ENCODE measurements at places on chromosomes 1 and 21.

DNA sequence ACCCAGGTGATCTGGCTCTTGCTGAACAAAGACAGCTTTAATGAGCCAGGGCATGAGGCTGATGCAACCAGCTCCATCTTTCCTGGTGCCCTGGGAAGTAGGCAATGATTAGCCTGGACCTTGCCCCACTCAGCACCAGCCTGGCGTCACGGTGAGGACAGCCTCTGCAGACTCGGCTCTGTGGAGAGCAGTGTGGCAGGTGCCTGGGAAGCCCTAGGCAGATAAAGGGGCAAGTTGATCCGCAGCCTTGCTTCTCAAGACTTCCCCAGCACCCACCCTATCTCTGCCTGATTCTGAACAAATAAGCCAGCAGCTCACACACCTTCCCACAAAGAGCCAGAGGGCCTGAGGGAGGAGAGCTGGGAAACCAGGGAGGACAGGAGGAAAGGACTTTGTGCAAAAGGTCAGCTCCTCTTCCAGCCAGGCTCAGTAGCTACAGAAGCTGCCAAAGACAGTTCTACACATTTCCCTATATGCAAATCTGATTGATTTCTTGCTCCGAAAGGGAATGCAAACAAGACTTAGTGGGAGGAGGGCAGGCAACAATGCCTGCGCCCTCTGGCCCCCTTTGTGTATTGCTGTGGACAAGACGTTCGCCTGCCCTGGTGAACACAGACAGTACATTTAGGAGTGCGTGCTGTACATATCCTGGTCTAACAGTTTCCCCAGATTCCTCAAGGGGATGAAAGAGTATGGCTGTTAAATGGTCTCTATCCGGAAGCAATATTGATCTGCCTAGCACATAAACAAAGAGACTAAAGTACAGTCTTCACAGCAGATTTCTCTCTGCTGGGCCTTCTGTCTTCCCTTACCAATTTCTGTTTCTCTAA is 63.8 kb downstream of the BCAR3 start:
- DNase-seq, result no peak

DNA sequence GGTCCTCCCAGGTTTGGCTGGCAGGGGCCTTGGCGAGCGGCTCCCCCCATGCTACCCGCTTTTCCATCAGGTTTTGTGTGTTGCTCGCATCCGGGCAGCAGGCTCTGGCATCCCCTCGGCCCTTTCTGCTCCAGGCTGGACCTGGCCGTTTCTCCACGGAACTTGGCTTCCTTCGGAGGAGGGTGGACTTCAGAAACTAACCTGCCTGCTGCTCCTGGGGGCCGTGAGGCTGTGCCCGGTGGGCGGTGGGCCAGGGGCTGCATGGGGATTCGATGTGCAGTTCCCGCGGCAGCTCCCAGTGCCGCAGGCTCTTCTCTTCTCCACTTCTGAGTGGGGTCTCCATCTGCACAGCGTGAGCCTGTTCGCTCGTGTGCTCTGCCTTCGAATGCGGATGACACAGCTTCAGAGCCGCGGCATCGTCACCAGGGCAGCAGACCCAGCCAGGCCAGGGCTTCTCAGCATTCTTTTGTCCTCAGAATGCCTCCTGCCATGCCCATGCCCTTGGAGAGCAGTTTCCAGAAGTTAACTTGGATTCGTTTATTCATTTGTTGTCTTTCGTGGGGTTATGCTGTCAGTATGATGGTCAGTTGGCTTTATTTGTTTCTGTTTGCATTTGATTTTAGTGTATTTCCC is 36.4 kb downstream of the PRKCZ start:
- no peak for DNase-seq

DNA sequence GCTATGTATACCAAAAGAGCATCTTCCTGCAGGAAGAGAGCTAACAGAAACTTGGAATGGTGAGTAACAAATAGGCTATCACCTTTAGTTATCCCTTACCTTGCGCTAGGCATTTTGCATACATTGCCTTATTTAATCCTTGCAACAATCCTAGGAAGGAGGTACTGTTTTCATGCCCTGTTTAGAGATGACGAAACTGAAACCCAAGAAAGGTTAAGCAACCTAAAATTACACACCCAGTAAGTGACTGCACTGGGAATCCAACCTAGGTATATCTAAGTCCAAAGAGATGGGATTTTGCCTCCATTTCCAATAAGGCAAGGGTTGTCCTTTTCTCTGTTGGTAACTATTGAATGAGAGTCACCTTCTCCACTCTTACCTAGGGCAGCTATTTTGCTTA is 144.5 kb downstream of the TM2D1 start:
- DNase-seq, result no peak

- no peak for DNase-seq
These were observed 245.8 kb downstream of the PLA2G4A start for GRCh38 chr1:187074445-187075048.

DNA sequence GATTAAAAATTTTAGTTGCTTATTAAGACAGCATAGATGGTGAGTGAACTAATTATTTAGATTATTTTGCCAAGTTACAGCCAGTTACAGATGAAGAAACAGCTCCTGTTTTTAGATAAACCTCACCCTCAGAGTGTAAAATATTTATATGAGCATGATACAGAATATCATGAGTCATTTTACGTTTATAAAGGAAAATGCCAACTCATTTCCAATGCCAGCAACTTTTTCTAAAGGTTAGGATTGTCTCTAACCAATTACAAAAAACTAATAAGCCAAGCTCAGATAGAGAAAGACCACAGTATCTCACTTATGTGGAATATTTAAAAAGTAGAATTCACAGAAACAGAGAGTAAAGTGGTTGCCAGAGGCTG is 590.1 kb downstream of the LTN1 start:
- no peak for DNase-seq

DNA sequence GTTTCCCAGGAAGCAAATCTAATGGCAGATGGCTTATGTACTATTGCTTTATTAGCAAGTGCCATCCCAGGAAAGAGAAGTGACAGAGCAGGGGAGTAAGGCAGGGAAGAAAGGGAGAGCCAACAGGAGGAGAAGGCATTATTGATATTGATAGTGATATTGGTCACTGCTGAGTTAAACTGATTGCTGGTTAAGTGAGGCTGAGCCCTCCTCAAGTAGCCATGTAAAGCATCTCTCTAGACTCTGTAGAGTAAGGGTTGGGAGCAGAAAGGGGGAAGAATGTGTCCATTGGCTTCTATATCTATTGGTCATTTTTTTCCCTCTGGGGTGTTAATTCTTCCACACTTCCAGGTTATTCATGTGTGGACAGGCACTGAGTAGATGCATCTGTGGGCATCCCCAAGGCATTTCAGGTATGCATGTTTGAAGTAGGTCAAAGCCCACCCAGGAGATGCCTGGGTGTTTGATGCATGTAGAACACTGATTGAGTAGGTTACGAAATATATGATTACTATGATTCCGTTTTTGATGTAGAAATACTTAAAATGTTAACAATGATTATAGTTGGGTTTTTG is 290.5 kb upstream of the DPYD start:
- DNase-seq, result no peak

- DNase-seq, result no peak
These were observed 75.1 kb upstream of the NEGR1 start for GRCh38 chr1:72357411-72357810.

DNA sequence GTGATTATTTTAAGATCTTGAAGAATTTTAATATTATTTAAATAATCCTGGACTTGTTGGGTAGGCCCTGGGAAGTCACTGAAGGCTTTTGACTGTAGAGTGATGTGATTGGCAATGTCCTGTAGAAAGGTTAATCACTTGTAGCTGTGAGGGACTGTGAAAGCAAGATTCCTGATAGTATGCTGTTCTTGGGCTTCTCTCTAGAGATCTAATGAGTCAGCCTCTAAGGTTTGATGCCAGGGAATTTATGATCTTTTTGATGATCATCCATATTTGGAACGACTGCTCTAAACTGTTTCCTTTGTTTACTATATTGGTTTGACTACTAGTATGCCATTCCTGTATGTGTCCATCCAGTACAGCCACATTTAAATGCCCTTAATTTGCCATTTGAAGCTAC is 56.5 kb downstream of the CAMSAP2 start:
- no peak for DNase-seq

DNA sequence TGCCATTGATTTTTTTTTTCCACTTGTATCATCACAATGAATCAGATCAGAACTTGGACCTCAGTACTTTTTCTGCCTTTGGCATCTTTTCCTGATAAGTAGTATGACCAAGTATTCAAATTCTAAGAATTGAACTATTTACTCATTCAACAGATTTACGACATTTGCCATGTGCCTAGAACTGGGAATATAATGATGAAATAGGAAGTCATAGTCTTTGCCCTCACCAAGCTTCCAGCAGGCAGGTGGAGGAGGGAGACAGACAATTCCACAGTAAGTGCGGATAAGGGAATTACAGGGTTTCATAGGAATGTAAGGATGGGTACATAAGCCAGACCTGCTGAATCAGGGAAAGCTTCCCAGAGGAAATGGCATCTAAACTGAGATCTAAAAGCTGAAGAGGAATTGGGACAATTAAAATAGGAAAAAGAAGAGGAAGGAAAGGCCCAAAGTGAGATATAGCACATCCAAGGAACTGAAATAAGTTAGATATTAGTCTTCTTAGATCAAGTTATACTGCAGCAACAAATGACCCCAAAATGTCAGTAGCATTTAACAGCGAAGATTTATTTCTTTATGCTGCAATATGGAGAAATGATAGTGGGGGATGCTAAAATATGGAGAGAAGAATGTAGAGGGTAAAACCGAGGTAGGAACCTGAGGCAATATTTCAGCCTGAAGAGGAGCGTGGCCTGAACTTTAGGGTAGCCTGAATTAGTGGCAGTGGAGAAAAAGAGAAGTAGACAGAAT is 5.3 kb upstream of the DDX59 start:
- DNase-seq, result no peak

- no peak for DNase-seq
These were observed at the start of gene EXTL1 for GRCh38 chr1:26021647-26022403. EXTL1 (plus strand) TSS chr1:26021775; CDS start chr1:26022647, 872 bp downstream.

DNA sequence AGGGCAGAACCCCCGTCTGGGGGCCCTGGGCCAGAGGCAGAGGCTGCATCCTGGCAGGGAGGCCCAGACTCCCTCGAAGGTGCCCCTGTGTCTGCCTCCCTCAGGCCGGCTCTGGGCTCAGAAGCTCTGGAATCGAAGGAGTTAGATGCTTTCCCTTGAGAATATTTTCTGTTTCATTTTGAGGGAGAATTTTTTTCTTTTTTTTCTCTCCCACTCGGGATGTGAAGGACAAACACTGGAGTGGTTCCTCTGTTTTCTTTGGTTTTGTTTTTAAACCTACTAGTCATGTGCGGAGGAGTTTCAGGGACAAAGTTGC is 44.7 kb downstream of the PRDM16 start:
- no peak for DNase-seq

- no peak for DNase-seq
These were observed 148.6 kb downstream of the PCP4 start for GRCh38 chr21:40015818-40016217.

DNA sequence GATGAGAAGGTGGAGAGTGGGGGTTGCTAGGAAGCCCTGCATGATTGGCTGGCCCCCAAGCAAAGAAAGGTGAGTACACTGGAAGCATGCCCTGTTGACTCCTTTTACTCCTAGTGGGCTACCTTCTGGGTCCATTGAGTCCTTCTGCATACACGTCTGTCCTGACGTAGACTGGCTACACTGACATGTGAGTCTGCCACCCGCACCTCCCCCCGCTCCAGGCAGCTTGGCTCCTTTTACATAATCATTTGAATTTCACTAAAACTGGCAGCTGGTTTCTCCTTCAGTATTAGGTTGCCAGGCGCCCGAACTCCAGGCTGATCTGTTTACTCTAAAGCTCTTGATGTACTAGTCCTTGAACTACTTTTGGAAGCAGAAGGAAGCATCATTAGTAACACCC is 8.7 kb downstream of the MRPS21 start:
- DNase-seq, result no peak

GRCh38 chr1:31593770-31594632 is 17.7 kb downstream of the TINAGL1 start:
- peak; percentile 57 for DNase-seq

- DNase-seq, result no peak
These were observed 43.7 kb downstream of the ST7L start for GRCh38 chr1:112575154-112575804.

GRCh38 chr1:112759228-112759627 is 44.1 kb upstream of the PPM1J start:
- no peak for DNase-seq

GRCh38 chr21:39072468-39072867 is 110.8 kb downstream of the PSMG1 start:
- no peak for DNase-seq

- peak; percentile 65 for DNase-seq
These were observed 43.3 kb downstream of the PTPRC start for GRCh38 chr1:198681831-198682759.

- no peak for DNase-seq
These were observed 14.1 kb downstream of the VANGL1 start for GRCh38 chr1:115655916-115656315.

GRCh38 chr1:157880621-157881020 is 39.0 kb upstream of the CD5L start:
- DNase-seq, result no peak

- no peak for DNase-seq
These were observed 3.5 kb downstream of the EPHX1 start for GRCh38 chr1:225813214-225813964.

GRCh38 chr1:6071219-6071618 is 25.5 kb downstream of the KCNAB2 start:
- DNase-seq, result no peak

- DNase-seq, result no peak
These were observed 205.2 kb downstream of the MATN1 start for GRCh38 chr1:30518186-30518585.

DNA sequence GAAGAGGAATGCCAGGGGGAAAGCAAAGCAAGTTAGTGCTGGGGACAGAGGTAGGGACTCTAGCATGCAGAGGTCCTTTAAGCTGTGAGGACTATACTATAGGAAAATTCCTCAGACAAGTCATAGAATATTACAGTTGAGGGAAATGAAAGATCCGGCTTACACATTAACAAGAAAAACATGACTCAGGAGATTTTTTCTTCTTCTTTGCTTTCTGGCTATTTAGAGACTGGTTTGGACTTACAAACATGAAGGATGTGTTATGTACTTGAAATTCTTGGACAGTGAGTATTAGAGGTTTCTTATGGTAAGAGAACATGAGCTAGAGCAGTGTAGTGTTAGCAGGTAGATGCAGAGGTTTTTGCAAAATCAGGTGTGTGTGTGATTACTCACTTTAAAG is 24.9 kb downstream of the USP25 start:
- DNase-seq, result no peak

DNA sequence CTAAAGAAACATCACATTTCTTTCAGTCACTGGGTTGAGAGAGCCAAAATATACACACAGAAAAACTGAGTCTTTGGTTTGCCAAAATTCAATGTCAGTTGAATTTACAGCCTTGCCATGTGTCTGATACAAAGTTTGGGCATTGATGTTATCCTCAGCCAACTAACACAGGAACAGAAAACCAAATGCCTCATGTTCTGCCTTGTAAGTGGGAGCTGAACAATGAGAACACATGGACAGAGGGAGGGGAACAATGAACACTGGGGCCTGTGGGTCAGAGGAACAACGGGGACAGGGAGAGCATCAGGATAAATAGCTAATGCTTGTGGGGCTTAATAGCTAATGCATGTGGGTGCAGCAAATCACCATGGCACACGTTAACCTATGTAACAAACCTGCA is 39.6 kb upstream of the C21orf91 start:
- no peak for DNase-seq

GRCh38 chr1:11643782-11644181 is 10.4 kb downstream of the FBXO2 start:
- no peak for DNase-seq

Measured in activated T-helper 9 cell treated with anti-CD3 and anti-CD28 coated beads, Interleukin-2, amount 50 U/mL, for 16 hours (primary cell).